Stimulated activated CD4-positive, alpha-beta T cell treated with anti-CD3 and anti-CD28 coated beads, Interleukin-1b, Interleukin-23, amount 100 ng/mL, for 1 hour (primary cell): ENCODE measurements at places on chromosomes 2 and 18.

GRCh38 chr2:85231952-85232351 is 95.8 kb downstream of the TGOLN2 start:
- DNase-seq = no peak

DNA sequence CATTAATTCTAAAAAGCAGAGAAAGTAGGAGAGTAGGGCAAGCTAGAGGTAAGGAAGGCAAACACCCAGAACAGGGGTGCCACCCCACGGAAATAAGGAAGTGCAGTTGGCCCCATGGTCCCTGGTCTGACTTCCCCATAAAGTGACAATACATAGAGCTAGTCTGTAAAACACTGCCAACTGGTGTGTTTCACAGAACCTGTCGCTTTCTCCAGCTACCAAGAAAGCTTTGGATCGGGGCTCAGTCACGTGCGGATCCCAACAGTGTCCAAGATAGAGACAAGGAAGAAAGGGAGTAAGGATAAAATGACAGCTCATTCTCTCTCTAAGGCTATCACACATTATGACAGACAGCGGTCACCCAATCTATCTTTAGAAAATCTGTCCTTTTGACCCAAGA is 36.4 kb downstream of the TBC1D8 start:
- no peak for DNase-seq

DNA sequence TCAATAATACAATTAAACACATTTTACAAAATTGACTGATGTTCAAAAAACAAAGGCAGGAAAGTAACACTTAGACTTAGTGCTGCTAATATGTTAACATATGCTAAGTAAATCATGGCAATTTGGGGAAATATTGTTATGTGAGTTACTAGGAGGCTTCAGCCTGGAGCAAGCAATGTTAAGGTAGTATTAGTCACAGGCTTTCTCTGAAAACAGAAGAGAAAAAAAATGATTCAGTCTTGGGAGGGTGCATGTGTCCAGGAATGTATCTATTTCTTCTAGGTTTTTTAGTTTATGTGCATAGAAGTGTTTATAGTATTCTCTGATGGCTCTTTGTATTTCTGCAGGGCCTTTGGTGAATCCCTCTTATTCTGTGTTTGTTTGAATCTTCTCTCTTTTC is 345.8 kb upstream of the TFPI start:
- no peak for DNase-seq

GRCh38 chr2:121096611-121097010 is 188.4 kb downstream of the TFCP2L1 start:
- DNase-seq = no peak

DNA sequence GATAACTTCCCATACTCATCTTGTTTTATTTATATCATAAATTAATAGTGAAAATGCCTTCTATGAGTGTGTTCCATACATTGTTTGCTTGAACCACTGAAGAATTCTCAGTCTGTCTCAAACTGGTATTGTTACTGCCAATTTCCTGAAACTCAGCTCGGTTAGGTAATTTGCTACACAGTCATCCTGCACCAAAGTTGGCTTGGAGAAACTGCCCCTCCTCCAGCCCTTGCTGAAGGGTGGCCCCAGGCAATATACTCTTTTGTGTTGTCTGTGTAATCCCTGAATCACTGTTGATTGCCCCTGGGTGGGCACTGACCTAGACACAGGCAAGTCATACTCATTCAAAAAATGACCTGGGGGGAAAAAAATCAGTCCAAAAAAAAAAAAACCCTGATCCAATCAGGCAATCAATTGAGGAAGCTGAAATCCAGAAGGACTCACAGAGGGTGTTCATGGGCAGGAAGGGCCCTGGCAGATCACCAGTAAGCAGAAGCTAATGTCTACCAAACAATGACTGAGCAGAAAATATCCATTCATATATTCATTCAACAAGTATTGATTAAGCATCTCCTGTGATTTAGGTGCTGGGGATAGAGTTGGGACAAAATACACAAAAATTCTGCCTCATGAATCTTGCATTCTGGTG is 3.8 kb upstream of the SESTD1 start:
- DNase-seq = no peak

GRCh38 chr2:128557831-128558241 is 239.2 kb upstream of the HS6ST1 start:
- no peak for DNase-seq

- DNase-seq = no peak
Measured at GRCh38 chr18:49980896-49981295, 167.6 kb upstream of the ACAA2 start.

- no peak for DNase-seq
Measured at GRCh38 chr18:54209471-54210180, 14.8 kb downstream of the MBD2 start.

GRCh38 chr18:30405038-30405437 is 637.5 kb downstream of the DSC3 start:
- DNase-seq = no peak

- no peak for DNase-seq
Measured at GRCh38 chr2:36406296-36406695, 50.7 kb downstream of the CRIM1 start.

DNA sequence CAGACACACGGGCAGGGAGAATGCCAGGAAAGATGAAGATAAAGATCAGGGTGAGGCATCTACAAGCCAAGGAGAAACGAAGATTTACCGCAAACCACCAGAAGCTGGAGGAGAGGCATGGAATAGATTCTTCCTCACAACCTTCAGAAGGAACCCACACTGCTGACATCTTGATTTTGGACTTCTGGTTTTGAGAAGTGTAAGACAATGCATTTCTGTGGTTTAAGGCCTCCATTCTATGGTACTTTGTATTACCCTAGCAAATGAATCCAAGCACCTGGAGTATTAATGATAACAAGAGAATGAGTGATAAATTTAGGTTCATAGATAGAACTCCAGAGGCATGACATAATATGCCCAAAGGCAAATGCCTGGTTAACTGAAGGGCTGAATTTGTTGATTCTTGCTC is 11.8 kb upstream of the FN1 start:
- no peak for DNase-seq

- DNase-seq = no peak
Measured at GRCh38 chr2:70440621-70441020, 113.0 kb downstream of the TGFA start.

GRCh38 chr2:43511199-43511598 is 84.6 kb downstream of the THADA start:
- no peak for DNase-seq

DNA sequence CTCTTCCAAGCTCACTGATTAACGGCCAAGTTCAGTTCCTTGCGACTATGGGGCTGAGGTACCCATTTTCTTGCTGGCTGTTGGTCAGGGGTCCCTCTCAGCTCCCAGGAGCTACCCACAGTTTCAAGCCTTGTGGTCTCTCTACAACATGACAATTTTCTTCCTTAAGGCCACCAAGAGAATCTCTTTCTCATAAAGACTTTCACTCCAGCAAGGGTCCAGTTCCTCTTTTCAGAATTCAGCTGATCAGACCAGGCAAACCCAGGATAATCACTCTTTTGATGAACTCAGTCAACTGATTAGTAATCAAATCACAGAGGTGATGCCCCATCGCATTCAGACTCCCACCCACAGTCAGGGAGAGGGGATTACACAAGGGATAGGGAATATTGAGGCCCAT is 129.7 kb downstream of the IRS1 start:
- DNase-seq = no peak

DNA sequence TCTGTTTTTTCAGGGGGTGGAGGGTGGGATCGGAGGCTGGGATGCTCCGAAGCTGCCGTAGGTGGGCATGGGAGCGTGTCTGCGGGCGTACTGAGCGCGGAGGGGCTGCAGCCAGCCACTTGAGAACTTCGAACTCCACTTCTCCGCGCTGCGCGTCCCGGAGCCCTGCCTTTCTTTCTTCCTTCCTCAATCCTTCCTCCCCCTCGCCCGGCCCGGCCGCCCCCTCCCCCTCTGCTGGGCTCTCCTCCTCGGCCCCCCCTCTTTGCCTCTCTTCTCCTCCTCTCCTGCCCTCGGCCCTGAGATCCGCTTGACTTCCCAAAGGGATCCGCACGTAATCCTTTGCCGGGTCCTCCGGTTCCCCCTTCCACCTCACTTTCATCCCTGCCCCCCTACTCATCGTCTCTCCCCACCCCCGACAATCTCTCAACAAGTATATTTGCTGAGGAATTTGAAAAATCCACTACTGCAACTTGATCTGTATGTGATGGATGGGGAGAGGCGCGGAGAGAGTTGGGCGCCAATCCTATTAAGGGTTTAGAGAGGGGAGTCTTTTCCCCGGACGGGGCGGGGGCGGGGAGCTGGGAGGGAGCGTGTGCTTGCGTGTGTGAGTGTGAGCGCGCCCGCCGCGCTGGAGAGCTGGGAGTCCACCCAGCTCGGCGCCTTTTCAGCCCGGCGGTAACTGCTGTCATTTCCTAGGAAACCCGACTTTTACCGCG is 1.1 kb downstream of the GLI2 start:
- no peak for DNase-seq

DNA sequence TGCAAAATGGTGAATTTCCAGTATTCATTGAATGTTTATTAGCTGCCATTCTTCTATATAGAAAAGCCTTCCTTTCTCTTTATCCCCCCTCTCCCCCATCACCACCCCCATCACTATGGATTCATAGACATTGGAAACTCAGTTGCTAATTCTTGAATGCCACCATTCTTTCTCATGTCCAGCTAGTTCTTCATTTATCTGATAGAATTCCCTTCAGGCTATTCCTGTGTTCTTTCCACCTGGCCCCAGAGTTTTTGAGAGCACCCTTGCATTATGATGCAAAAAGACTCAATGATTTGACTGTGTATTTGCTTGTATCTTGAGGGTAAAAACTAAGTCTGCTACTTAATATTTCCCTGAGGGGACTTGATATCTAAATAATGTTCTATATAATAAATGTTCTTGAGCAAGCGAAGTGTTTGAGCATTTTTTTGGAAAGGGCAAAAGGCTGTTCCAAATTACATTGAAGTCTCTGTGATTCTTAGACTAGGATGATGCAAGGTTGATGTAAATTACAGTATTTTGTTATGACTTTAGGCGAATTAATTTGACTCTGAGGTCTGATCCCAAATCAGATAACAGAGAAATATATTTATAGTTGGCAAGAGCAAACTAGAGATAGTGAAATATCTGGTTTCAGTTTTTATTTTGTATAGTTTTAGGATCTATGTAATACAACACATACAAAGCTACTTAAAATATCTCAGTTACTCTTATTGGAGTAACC is 18.8 kb upstream of the SOS1 start:
- DNase-seq = no peak

DNA sequence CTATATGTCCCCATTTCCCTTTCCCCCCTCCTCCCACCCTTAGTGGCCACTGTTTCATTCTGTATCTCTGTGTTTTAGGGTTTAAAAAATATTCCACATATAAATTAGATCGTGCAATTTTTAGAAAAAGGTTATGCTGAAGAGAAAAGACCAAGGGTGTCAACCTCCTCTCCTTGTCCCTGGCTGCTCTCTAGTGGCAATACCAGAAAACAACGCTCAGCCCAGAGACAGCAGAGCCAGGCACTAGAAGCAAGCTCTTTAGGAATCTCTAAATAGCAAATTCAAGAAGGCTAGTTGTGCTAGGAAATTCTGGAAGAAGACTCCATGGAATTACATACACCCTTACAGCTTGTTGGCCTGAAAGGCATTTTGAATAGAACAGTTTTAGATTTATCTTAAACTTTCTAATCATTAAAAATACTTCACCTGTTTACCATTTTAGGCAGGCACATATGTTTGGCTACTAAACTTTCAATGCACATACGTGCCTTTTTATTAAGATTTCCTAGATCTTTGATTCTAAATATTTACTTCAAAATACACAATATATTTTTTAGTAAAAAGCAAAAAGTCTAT is 35.1 kb upstream of the RASGRP3 start:
- DNase-seq = no peak
